HS-5 (cell line): ENCODE measurements at places on chromosomes 1 and 21.

DNA sequence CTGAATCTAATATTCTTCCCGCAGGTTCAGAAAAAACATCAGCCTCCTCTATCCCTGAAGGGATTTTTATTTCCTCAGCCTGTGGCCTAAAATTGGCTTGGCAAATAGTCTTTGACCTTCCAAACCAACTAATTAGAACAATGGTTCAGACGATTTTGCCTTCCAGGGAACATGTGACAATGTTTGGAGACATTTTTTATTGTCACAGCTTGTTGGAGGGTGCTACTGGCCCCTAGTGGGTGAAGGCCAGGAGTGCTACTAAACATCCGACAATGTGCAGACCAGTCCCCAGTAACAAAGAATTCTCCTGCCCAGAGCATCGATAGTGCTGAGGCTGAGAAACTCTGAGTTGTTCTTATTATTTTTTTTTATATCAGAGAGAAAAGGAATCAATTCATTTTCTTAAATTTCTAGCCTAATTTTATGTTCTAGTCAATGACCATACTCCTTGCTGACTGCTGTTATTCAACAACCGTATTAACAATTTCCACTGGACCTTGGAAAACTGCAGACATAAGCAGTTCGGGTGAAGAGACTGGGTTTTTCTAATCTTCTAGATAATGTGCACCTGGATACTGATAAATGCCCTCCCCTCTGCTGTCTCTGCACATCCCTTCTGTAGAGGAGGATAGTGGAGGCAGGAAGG lies 280.7 kb downstream of the LMX1A start:
- DNase-seq: no peak

DNA sequence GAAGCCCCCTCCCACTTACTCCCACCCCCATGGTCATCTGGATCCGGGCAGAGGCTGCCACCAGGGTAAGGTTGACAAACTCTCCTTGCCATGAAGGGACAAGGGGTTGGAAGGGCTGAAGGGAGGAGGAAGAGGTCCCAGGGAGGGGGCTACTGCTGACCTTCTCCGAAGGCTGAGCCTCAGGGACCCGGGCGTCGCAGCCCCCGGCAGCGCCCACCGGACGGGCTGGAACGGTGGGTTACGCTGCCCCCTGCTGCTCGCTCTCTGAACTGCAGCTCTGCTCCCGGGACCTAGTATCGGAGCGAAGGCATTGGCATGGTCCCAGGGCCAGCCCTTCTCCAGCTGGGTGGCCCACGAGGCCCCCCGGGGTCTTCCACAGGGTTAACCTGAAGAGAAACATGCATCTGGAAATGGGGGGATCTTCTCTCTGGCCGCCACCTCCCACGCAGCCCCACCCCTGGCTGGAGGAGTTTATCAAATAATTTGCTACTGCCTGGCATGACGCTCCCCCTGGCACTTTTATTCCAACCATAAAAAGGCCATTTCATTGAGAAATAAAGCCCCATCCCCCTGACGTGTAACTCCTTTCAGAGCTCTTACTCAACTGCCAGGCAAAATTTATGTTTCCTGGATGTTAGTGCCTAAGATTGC lies 70.4 kb upstream of the TARDBP start:
- DNase-seq: no peak

- peak; percentile 96 for DNase-seq
Measured at GRCh38 chr1:239914751-239915231, 176.9 kb upstream of the FMN2 start.

- peak; percentile 76 for DNase-seq
Measured at GRCh38 chr21:34745557-34746255, 76.9 kb downstream of the CLIC6 start.
